SJSA1 (cell line): ENCODE measurements at places on chromosomes 6 and 20. TPM values are rescaled to one million over a fixed set of nuclear protein-coding genes. Genes with fewer than 3 reads are reported as not detected.

- no peak for DNase-seq
Measured at GRCh38 chr6:55524441-55524840, 54.6 kb downstream of the HMGCLL1 start.

DNA sequence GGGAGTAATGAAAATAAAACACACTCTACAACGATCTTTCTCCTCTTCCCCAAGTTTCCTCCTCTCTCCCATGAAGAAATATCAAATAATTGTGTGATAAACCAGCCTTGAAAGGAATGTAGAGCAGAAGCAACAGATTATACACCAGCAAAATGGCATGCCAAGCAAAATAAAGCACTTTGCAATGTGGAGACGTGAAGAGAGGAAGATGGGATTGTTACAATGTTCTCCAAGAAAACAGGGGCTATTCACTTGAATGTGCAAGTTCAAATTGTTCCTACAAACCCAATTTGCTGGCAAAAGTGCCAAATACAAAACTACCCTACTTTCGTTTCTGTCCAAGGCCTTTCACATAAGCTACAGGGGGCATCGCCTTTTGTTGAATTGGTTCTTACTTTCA, 185.1 kb downstream of the PDE7B start:
- no peak for DNase-seq

GRCh38 chr20:59378396-59378795, 78.0 kb downstream of the EDN3 start:
- no peak for DNase-seq

DNA sequence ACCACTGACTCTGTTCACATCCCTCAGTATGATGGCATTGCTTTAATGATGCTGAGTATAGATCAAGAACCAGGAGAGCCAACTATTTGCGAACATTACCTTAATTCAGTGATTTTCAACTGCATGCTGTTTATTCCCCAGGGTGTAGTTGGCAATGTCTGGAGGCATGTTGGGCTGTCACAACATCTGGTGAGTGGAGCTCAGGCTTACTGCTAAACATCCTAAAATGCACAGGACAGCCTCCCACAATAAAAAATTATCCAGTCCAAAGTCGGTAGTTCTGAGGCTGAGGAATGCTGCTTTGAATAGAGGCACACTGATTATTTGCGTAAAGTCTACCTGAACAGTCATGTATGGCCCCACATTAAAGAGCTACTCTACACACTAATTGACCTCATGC, 94.8 kb upstream of the OPRM1 start:
- no peak for DNase-seq

Gene GLP1R
- not detected in 2 replicates for total RNA-seq

Gene SLC17A2
- total RNA-seq: not detected in 2 replicates

Gene TFAP2C
- total RNA-seq: 0.92 and 1.1 TPM in 2 replicates
